ENCODE measurements at places on chromosomes 11 and 22.

DNA sequence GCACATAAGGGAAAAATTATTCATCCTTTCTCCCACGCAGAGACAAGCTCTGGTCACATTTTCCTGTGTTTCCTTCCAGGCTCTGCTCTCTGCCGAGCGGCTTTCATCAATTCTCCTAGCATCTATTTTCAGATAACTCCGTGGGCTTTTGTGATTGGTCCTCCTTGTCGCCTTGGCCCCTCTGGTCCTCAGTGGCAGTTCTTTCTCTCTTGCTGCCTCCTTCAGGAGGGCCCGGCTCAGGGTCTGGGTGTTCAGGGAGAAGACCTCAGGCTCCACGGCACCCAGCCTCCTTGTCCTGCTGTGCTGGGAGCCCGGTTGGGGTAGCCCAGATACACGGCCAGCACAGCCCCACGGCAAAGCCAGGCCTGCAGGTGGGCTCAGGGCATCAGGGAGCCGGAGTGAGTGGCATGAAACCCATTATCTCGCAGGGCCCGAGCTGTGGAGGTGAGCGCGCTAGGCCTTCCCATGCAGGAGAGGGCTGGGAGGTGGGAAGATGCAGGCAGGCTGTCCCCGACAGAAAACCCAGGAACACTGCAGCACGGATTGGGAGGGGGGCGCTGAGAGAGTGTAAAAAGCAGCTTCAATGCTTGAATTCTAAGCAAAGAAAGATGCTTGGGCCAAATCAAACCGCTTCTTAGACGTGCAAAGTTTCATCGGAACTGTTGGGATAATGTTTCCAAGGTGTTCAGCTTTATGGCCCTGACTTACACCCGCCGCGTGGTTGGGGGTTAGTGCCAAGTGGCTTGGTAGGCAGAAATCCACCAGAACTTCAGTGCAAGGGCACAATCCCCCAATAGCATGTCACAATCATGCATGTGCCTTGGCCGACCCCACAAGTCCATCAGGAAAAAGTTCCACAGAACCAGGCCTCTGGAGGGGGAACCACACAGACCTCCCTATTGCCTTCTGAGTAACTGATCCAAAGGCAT lies 81.9 kb upstream of the WNT7B start:
- DNase-seq = no peak

GRCh38 chr11:103895106-103895505 lies 141.3 kb upstream of the DDI1 start:
- no peak for DNase-seq

DNA sequence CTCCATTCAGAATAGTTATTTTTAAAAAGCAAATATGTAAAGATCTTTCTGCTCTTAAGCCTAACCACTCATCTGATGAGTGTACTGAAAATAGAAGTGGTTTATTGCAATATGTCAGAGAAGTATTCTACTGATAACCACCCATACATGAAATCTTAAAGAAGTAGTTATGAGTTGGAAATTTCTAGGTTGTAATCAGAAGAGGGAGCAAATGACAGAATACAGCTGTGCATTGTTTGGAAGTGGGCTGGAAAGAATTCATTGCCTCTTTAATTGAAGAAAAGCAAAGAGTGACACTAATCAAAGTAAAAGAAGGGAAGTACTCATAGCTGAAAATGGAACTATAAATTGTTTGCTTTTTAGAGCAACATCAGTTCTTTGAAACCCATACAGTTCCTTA lies 39.4 kb downstream of the FDX1 start:
- no peak for DNase-seq

DNA sequence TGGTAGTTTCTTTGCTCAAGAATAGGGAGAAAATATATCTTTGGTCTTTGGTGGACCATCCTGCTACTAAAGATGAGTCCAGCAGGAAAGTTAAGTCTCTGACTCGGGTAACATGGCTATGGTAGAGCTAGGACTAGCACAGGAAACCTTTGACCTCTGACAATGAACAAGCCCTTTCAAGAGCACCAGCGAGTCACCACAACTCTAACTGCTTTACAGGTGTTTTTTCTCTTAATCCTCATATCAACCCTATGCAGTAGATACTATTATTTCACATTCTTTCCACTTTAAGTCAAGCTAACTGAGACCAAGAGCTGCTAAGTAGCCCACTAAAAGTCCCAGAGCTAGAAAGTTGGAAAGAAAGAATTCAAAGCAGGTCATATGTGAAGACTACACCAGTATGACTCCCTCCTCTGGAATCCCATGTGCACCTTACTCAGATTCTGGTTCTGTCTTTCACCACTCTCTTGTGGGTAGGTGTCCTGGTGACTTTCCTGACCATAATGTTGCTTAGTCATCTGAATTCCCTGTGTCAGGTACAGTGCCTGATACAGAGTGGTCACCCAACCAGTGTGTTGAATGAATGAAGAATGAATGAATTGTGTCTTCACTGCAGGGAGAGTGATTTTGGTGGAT lies 53.8 kb upstream of the ME3 start:
- no peak for DNase-seq

DNA sequence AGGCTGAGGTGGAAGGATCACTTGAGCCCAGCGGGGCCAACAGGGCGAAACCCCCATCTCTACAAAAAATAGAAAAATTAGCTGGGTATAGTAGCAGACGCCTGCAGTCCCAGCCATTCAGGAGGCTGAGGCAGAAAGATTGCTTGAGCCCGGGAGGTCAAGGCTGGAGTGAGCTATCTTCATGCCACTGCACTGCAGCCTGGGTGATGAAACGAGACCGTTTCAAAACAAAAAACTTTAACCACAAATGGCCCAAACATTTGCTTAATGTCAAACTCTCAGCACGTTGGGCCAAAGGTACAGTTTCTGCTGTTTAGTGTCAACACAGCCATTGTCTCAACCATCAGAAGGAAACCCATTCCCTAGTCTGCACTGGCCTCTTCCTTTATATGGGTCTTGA lies 69.2 kb upstream of the TTC12 start:
- DNase-seq = no peak

- DNase-seq = no peak
Observed at GRCh38 chr11:115168229-115168671, 336.0 kb downstream of the CADM1 start.

GRCh38 chr11:63518548-63518947 lies 12.7 kb downstream of the LGALS12 start:
- no peak for DNase-seq

GRCh38 chr11:70935006-70935768 lies 317.2 kb downstream of the SHANK2 start:
- DNase-seq = no peak

Data from germinal center (tissue), 1 donor.